ENCODE measurements at places on chromosomes 7 and 10.

DNA sequence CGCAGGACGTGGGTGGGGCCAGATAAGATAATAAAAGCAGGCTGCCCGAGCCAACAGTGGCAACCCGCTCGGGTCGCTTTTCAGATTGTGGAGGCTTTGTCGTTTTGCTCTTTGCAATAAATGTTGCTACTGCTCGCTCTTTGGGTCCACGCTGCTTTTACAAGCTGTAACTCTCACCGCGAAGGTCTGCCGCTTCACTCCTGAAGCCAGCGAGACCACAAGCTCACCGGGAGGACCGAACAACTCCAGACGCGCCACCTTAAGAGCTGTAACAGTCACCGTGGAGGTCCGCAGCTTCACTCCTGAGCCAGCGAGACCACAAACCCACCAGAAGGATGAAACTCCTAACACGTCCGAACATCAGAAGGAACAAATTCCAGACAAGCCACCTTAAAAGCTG, 286.6 kb upstream of the MAGI2 start:
- DNase-seq, result no peak

GRCh38 chr10:67705921-67706320, 9.9 kb upstream of the CTNNA3 start:
- no peak for DNase-seq

DNA sequence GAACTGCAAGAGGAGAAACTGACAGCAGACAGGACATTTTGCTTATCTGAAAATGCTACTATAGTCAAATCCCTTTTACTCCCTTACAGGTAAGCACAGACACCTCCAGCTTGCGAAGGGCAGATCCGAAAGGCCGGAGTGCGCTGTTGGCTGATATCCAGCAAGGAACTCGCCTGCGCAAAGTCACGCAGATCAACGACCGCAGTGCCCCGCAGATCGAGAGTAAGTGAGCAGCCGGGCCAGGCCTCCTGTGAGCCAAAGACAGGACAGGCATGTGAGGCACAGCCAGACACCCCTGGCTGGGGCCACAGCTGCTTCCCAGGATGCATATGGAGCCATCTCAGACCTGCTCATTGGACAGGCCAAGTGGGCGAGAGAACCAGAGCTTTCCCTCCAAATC, 69.4 kb downstream of the WIPF3 start:
- DNase-seq, result no peak

- no peak for DNase-seq
These were observed 42.6 kb upstream of the DNAH11 start for GRCh38 chr7:21500117-21500832.

DNA sequence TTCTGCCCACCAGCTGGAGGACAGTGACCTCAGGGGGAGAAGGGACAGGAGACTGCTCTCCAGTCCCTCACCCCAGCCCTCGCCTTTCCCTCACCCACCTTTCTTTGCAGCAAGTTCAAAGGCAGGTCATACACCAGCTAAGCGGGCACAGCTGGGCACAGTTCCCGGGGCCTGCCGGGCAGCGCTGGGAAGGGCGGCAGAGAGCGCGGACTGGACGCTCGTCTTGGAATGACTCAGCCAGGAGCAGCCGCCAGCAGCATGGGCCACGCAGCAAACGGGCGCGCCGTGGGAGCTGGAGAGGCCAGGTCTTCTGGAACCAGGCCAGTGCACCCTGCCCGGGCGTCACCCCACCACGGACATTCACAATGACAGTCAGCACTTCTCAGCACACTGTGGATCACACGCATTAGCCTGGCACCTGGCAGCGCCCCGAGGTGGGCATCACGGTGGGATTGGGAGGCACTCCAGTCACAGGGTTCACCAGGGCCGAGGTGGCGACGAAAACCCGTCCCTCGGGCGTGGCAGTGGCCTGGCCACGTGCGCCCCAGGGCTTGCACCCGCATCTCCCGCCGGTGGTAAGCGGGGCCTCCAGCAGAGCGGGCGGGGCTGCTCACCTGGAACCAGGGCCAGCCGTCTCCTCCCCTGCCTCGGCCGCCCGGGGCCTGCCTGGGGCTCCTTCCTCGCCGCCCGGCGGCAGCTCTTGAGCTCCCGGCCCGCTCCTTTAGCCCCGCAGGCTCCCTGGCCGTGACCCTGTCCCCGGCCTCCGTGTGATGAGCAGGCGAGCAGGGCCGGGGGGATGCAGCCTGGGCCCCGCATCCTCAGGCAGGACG, 29.0 kb upstream of the WDFY4 start:
- DNase-seq, result peak; percentile 57

- DNase-seq, result no peak
These were observed 267.5 kb downstream of the SNX13 start for GRCh38 chr7:17672783-17673182.

DNA sequence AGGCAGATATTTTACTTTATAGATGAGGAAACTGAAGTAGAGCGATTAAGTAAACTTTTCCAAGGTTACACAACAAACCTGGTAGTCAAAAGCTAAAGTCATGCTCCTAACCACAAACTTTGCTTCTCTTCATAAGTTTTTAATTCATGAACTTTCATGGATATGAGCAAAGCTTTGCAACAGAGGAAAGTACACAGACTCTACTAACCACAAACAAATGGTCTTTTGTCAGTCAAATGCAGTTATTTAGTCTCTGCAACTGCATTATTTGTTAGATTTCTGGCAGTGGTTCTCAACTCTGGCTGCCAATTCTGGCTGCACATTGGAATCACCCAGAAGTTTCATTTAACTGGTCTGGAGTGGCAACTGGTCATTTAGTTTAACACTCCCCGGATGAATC, 140.6 kb upstream of the TMEM168 start:
- no peak for DNase-seq

GRCh38 chr7:123746931-123747488, 1.8 kb downstream of the WASL start:
- DNase-seq, result peak; percentile 56

DNA sequence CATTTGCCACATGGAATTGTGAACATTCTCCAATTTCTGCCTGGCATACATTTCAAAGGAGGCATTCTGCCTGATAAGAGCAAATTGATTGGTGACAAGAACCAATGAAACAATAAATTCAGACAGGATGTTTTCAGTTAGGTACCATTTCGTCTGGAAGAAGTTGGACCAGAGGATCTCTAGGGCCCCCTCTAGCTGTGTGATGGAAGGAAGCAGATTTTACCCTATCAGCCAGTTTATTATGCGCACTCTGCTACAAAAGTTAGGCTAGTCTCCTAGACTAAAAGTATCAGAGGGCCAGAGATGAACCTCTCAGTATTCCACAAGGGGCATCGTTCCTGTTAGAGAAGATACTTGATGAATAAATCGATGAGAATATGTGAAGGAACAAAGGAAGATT, 118.0 kb downstream of the BUB3 start:
- DNase-seq, result peak; percentile 44

GRCh38 chr10:132202070-132202970, 15.6 kb downstream of the DPYSL4 start:
- no peak for DNase-seq

DNA sequence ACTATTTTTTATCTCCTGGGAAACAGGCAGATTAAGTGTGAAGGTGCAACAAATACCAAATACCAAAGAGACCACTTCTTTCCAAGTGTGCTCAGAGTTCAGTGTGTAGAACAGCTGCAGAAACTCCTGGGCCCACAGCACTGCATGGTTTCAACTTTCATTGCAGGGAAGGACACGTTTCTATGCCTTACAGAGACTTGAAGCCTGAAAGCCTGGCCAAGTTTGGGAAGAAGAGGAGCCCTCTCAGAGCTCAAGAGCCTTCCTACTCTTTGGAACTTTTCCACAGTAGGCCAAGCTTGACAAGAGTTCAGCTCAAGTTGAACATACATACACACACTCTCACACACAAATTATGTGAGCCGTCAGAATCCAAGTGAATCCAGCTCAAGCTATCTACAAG, 2.5 kb downstream of the HOXA4 start:
- no peak for DNase-seq

DNA sequence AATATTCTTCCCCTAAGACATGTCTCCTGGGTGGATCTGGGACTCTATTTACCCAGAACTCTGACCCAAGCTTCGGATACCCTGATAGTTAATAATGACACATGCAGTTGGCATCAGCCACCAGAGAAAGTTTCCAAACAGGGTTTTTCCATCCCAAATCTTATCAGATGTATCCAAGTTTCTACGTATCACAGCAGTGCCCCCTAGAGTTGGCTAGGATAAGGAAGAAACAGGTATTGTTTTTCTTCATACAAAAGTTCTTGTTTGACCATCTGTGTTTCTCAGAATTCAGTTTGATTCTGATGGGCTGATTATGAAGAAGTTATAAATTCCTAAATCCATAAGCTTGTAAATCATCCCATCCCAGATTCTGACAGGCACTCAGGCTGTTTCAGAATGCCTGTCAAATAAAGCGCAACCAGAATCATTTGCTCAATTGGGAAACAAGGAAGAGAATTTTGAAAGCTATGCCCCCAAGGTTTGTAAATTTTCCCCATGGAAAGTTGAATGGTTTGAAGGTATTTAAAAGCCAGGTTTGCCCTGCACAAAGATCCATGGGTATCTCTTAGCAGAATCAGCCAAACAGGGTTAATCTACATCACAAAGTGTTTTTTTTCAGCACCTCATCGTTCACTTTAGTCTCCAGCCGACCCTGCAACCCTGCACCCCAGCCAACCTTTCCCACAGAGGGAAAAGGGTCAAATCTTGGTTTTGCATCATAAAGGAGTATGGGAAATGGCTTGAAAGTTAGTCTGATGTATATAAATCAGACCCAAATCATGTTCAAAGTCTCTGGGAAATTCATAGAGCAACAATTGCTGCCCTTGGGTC, 47.4 kb downstream of the NRAP start:
- peak; percentile 58 for DNase-seq

- DNase-seq, result no peak
These were observed 80.4 kb upstream of the GPR26 start for GRCh38 chr10:123585477-123586445.

GRCh38 chr7:130853503-130854279, 119.7 kb upstream of the KLF14 start:
- no peak for DNase-seq

GRCh38 chr10:76111986-76112825, 680.8 kb downstream of the LRMDA start:
- DNase-seq, result no peak

DNA sequence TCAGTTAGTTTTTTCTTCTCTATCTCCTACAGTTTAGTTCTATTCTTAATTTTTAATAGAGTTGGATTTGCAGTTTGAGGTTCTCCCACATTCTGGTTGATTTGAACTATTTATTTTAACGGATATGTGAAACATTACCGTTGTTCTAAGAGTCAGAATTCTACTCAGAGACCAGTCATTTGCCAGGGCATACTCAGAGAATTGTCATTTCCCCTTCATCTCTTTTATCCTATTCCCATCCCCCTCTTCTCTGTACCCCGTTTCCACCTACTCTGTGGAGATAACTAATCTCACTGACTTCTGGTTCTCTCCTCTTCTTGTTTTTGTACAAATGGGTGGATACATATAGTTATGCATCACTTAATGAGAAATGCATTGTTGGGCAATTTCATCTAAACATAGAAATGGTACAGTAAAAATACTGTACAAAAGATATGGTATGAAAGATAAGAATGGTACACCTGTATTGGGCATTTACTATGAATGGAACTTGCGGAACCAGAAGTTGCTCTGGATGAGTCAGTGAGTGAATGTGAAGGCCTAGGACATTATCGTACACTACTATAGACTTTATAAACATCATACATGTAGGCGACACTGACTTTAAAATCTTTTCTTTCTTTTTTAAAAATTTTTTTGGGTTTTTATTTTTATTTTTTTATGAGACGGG, 53.1 kb downstream of the INPP5F start:
- DNase-seq, result no peak

DNA sequence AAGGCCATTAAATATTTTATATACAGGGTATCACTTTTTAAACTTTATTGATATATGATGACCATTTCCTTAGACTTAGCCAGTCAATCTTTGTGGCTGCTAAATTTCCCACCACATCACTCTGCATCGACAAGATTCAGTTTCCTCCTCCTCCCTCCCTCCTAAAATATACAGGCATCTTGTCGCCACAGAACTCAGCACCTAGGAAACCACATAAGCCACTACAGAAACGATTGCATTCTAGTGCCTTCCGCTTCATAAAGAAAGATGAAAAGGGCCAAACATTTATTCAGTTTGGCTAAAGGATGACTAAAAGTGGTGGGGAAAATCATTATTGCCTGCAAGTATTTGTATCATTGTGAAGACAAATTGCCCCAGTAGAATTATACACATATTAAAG, 30.7 kb downstream of the ERCC6 start:
- DNase-seq, result no peak

DNA sequence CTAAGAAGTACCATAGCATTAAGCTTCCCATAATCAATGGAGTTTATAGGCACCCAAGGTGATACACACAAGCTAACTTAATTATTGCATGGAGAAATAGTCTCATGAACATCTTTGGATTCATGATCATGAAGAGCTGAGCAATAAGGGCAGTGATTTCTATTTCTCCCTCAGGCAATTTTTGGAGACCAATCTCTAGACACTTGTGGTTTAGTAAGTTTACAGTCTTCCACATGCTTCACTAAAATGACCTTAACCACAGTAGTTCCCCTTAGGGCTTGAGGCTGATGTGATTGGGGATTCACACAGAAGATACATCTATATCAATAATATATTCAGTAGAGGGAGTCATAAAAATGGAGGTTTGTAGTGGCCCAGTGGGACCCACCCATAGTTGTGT, 241.2 kb downstream of the CCDC7 start:
- no peak for DNase-seq

- DNase-seq, result no peak
These were observed 8.8 kb upstream of the GFRA1 start for GRCh38 chr10:116281775-116282174.

- no peak for DNase-seq
These were observed 31.2 kb downstream of the PRTFDC1 start for GRCh38 chr10:24920907-24921881.

DNA sequence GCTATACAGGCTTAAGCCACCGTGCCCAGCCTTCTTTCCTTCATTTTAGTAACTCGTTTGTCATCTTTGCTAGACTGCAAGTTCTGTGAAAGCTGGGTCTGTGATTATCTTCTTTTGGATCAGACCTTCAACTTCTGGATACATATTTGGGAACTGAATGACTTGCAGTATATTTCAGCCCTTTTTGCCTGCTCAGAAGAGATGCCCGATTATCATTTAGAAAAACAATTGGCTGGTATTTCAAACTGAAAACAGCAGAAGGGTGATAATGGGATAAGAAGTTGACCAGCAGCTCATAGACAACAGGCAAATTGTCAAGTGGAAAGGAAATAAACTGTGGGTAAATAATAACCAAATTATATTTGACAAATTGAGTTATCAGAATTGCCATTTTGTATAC, 14.6 kb downstream of the RSBN1L start:
- no peak for DNase-seq

DNA sequence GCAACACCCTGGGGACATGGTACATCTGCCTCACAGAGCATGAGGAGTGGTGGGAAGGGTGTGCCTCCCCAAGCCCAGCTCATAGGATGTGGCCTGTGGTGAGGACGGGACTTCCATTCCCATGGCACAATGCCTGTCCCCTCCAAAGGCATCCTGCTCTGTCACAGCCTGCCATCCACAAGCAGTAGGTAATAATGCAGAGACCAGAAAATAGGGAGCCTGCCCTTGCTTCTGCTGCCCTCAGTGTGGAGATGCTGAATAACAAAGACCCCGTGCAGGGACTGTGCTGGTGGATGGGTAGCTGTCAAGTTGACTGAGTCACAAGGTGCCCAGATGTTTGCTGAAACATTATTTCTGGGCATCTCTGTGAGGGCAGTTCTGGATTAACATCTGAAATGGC, 199.9 kb upstream of the GRB10 start:
- no peak for DNase-seq

All from Karpas-422 (cell line).